ENCODE measurements at places on chromosomes 5 and 9. TPM values are rescaled to one million over a fixed set of nuclear protein-coding genes. Genes with fewer than 3 reads are reported as not detected.

Gene GPR150
- total RNA-seq: 0.20 TPM

Gene TRIM52
- total RNA-seq: 8.8 TPM

Gene SCGB3A2
- not detected for total RNA-seq

Gene FCHO2
- total RNA-seq: 14.0 TPM

Gene SOHLH1
- not detected for total RNA-seq

Gene LRRC70
- 0.98 TPM for total RNA-seq

Gene DBH
- total RNA-seq: not detected

Gene SIT1
- total RNA-seq: not detected

Gene FOXD4L5
- not detected for total RNA-seq

Gene FBP2
- under 0.01 TPM for total RNA-seq

Gene TAS2R1
- total RNA-seq: not detected

Gene UBAP1
- 30.9 TPM for total RNA-seq

Gene RMRP
- total RNA-seq: 167,582 TPM

Gene CD74
- total RNA-seq: 0.37 TPM

Gene SLC6A7
- total RNA-seq: not detected

Gene C7
- total RNA-seq: 0.39 TPM

Gene CATSPER3
- under 0.01 TPM for total RNA-seq

Gene DPYSL3
- 19.1 TPM for total RNA-seq

Gene MCTP1
- 43.4 TPM for total RNA-seq

Gene RETREG1
- total RNA-seq: 2.7 TPM

Gene NSG2
- not detected for total RNA-seq

Gene MYMK
- total RNA-seq: not detected

Gene HMCN2
- total RNA-seq: under 0.01 TPM

Gene ENHO
- total RNA-seq: not detected

Gene GABBR2
- under 0.01 TPM for total RNA-seq

Gene PTPRD
- 18.4 TPM for total RNA-seq

Gene LPAR1
- total RNA-seq: 74.5 TPM

Gene UBE2QL1
- not detected for total RNA-seq

Gene NIPBL
- 22.5 TPM for total RNA-seq

Gene RNF224
- not detected for total RNA-seq

Gene GPR151
- not detected for total RNA-seq

Gene COL27A1
- 3.3 TPM for total RNA-seq

Gene TERT
- not detected for total RNA-seq

Gene TYRP1
- 0.73 TPM for total RNA-seq
